ENCODE measurements at places on chromosomes 3 and 15. TPM values are rescaled to one million over a fixed set of nuclear protein-coding genes. Genes with fewer than 3 reads are reported as not detected.

The SI gene
- total RNA-seq, result not detected

The SLC24A5 gene
- total RNA-seq, result not detected

The DPPA4 gene
- total RNA-seq, result not detected

- DNase-seq, result peak; percentile 23
These were observed 343.1 kb upstream of the SEMA6D start for GRCh38 chr15:47374222-47374621.

- no peak for DNase-seq
These were observed 39.0 kb downstream of the KIF9 start for GRCh38 chr3:47243419-47244147.

GRCh38 chr3:22308871-22309270, 557.9 kb upstream of the ZNF385D start:
- no peak for DNase-seq
